ENCODE measurements at places on chromosomes 5 and 9. TPM values are rescaled to one million over a fixed set of nuclear protein-coding genes. Genes with fewer than 3 reads are reported as not detected.

ADAMTSL2 gene
- total RNA-seq, result not detected

DNA sequence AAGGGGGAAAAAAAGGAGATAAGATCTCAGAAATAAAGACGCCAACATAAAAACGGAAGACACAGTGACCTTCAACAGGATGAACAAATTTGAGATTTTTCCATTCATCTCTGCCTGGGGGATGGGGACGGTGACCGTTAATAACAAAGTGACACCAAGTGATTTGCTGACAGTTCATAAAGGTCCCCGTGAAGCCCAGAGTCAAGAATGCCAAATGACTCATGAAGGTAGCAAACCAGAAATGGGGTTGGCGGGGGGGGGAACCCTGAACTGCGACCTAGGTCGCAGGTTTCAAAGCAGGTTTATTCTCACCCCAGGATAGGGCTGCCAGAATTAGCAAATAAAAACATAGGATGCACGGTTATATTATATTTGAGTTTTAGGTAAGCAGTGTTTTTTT, 21.1 kb upstream of the SHB start:
- no peak for DNase-seq
- H3K27ac ChIP-seq, result no peak overlapping the region
- H3K36me3 ChIP-seq, result no peaks in the 10 kb centered on the region
- H3K4me1 ChIP-seq, result peaks cover 20% of the 10 kb centered on the region
- H3K27me3 ChIP-seq, result no peaks in the 10 kb centered on the region

DNA sequence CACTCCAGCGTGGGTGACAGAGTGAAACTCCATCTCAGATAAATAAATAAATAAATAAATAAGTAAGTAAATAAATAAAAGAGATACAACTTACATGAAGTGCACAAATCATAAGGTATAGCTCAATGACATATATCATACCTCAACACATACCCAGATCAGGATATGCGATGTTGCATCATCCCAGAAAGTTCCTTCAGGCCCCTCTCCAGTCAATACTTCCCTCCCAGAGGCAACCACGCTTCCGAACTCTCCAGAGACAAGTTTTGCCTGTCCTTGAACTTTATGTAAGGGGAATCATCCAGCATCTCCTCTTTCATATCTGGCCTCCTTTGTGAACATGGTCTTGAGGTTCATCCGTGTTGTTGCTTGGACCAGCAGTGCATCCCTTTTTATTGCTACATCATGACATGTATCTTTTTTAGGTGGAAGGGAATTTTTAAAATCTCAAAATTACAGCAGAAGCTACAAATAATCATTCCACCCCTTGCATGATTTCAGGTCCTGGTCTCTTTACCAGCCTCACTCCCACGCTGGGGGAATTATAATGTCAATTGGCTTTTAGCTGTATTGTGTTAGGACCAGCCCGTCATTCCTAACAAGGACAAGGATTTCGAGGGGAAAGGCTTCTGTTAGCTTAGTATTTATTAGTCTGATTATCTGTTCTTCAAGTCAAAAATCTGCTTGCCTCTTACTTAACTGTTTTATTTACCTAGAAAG, 32.9 kb upstream of the AOPEP start:
- no peaks in the 10 kb centered on the region for H3K36me3 ChIP-seq
- no peak for DNase-seq
- no peak overlapping the region for H3K27ac ChIP-seq
- H3K4me3 ChIP-seq, result no peak overlapping the region
- H3K27me3 ChIP-seq, result no peaks in the 10 kb centered on the region
- no peaks in the 10 kb centered on the region for H3K4me1 ChIP-seq

- no peak overlapping the region for H3K27ac ChIP-seq
- no peaks in the 10 kb centered on the region for H3K4me1 ChIP-seq
- no peaks in the 10 kb centered on the region for H3K27me3 ChIP-seq
- DNase-seq, result no peak
- H3K36me3 ChIP-seq, result no peaks in the 10 kb centered on the region
Observed at GRCh38 chr9:81592887-81593266, 96.5 kb downstream of the TLE1 start.

All from Karpas-422 (cell line).